Endothelial cell (in vitro differentiated cells): ENCODE measurements at places on chromosomes 1 and 21.

DNA sequence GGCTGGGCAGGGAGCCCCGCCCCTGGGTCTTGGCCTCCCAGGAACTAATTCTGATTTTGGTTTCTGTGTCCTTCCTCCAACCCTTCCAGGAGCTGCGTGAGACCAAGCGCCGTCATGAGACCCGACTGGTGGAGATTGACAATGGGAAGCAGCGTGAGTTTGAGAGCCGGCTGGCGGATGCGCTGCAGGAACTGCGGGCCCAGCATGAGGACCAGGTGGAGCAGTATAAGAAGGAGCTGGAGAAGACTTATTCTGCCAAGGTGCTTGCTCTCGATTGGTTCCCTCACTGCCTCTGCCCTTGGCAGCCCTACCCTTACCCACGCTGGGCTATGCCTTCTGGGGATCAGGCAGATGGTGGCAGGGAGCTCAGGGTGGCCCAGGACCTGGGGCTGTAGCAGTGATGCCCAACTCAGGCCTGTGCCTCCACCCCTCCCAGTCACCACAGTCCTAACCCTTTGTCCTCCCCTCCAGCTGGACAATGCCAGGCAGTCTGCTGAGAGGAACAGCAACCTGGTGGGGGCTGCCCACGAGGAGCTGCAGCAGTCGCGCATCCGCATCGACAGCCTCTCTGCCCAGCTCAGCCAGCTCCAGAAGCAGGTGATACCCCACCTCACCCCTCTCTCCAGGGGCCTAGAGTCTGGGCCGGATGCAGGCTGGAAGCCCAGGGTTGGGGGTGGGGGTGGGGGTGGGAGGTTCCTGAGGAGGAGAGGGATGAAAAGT, 18.5 kb upstream of the SEMA4A start:
- no peak for DNase-seq

- DNase-seq: no peak
Measured at GRCh38 chr1:226097866-226098625, 35.5 kb downstream of the H3-3A start.

- no peak for DNase-seq
Measured at GRCh38 chr1:182002570-182002969, 58.9 kb downstream of the ZNF648 start.

DNA sequence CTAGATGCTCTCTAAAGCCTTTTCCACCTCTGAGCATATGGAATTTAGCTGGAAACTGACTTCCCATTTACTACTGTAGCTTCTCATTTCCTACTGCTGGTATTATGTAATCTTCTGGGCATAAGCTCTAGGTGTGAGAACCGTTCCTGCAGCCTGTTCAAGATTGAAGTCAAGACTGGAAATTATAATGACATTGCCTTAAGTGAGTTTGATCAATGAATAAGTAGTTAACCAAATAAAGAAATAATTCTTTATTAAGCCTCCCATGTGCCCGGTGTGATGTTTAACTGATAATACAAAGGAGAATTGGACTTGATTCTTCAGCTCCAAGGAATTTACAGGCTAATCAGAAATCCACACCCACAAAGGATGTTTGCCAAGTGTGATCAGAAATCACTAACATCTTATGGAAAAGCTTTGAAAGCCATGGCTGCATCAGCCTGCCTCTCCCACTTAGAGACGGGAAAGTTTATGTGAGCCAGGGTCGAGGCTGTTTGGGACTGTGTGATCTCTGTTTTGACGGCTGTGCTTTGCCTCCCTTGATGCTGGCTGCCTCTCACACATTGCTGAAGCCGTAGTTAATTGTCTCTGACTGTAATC, 36.4 kb upstream of the PRELP start:
- no peak for DNase-seq
